Right lung (tissue), 10 donors: ENCODE measurements at places on chromosomes 1 and 21.
A peak's percentile ranks its signal among the peaks of the same experiment; 100 is the strongest.

GRCh38 chr1:171251042-171251951 lies 3.0 kb downstream of the FMO1 start:
- DNase-seq, result peak; percentile 65

DNA sequence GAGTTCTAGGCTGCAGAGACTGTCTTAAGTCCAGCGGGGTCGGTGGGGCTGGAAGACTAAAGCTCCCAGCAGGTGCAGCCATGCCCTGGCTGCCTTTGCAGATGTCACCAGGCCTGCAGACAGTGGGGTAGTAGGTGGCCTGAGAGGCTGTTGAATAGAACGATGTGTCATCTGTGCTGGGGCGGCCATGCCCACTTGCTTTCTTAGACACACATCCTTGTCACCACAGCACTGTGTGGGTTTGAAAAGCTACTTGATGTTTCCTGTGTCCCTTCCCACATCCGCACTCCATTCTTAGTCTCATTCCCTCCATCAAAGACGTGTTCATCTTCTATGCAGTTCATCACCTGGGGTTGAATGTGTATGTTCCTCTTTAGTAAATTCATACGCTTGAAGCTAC lies 184.5 kb upstream of the TMEM51 start:
- DNase-seq, result no peak

DNA sequence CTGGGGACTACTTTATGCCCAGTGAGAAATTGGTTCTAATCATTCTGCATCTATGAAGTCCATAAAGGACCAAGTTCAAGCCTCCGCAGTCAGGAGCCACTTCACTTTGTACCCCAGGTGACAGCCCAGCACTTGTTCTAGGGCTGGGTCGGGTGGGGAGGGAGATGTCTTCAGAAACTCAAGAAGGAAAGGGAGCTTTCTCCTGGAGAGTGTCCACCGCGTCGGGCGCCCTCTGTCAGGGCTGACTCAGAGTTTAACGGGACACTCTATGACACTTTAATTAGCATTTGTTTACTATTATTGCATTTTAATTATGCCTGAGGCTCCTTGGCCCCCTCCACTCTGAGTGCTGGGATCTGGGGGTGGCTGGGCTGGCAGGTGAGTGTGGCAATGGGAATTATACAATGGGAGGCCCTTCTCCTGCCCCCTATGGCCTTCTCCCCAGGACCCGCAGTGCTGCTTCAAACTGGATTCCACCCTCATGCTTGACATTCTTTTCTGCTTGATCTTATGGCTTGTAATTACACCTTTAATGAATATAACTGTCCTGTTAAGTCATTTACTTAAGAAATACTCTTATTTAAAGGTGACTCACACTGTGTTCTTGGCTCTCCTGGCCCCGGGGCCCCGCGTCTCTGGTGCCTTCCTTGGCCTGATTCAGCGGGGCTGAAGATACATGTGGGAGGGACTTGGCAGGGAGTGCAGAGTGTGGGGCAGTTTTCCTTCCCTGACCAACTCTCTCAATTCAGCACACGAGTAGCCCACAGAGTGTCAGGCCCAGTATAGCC lies 136.6 kb downstream of the PLXNA2 start:
- DNase-seq, result no peak

DNA sequence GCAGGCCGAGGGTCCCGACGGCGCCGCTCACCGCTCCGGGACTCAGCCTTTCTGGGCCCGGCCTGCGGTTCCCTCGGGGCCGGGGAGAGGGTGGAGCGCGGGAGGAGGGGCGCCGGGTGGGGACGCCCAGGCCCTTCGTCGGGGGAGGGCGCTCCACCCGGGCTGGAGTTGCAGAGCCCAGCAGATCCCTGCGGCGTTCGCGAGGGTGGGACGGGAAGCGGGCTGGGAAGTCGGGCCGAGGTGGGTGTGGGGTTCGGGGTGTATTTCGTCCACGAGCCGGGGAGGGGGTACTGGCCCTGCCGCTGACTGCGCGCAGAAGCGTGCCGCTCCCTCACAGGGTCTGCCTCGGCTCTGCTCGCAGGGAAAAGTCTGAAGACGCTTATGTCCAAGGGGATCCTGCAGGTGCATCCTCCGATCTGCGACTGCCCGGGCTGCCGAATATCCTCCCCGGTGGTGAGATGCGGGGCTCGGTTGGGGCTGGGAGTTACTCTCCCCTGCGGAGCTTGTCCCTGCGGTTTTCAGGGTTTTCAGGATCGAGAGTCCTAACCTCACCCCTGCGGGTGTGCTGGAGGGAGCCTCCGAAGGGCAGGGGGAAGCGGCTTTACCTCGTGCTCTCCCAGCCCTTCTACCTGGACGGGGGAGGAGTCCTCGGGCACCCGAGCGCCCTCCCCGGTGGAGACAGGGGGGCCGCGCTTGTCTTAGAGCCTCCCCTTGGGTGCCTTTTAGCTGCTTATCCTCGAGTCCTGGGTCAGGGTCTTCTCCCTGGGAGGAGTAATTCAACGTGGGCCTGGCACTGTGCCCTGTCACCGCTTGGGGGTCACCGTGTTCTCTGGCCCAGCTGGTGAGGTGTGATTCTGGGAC lies 2.1 kb downstream of the SAMD11 start:
- no peak for DNase-seq

DNA sequence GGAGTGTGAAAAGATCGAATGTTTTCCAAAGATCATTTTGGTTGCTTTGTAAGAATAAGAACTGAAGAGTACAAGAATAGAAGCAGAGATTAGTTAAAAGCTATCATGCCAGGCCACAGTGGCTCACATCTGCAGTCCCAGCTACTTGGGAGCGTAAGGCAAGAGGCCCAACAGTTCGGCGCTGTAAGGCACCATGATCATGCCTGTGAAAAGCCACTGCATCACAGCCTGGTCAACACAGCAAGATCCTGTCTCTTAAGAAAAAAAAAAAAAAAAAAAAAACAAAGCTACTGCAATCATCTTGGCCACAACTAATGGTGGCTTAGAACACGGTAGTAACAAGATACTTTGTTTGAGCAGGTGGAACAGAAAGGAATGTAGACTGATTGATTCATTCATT lies 116.2 kb downstream of the EIF4G3 start:
- no peak for DNase-seq

- peak; percentile 11 for DNase-seq
These were observed 127.0 kb downstream of the MRPS6 start for GRCh38 chr21:34200288-34200905.

GRCh38 chr1:1336446-1336845 lies 5.4 kb downstream of the TAS1R3 start:
- DNase-seq, result no peak

DNA sequence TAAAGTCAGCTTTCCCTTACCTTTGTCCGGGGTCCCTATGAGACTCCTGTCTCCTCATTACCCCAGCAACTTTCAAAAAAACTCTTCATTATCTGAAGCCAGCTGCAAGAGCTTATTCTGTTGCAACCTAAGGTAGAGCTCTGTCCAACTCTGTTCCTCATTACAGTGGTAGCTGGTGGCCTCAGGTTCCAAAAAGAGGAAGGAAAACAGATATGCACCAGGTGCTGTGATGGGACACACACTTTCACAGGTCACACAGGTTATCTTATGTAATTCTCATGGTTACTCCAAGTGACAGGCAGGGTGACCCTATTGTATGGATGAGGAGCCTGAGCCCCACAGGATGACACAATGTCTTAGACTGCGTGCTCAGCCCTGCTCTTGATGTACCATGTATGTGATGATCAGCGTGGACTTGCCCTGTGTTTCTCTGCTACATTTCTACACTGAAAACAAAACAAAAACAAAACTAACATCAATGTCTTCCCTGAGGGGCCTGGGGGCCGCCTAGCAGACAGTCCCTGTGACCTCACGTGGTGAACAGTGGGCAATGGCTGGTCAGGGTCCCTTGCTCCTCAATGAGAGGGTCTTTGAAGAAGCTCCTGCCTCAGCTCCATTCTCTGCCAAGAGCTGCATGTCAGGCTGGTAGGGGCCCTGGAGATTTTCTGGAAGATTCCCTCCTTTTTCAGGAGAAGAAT lies 9.7 kb upstream of the TENT5C start:
- DNase-seq, result no peak

DNA sequence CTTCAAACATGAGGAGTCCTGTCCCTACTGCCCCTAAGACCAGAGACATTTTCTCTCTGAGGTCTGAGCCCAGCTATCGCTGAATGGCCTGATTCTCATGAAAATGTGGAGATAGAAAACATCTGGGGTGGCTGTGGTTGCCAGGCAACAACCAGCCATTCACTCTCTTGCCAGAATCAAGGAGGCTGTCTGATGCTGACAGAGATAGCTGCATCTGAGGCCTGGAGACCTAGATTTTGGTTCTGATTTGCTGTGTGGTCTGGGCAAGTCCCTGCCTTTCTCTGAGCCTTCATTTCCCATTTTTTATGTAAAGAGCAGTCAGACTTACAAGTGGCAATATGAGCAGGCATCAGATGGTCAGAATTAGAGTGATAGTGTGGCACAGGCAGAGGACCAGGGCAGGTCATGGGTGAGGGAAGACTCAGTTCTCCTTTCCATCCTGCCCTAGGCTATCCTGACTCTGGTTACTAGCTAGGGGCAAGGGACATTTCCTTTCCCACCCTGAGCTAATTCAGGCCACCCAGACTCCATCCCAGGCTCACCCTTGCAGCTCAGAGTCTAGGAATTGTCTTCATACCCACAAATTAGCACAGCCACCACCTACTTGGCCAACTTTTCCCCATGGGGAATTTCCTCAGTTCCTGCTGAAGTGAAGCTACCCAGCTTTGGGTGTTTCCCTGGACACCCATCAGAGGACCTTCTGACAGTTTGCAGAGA lies 20.0 kb upstream of the RNF19B start:
- no peak for DNase-seq

DNA sequence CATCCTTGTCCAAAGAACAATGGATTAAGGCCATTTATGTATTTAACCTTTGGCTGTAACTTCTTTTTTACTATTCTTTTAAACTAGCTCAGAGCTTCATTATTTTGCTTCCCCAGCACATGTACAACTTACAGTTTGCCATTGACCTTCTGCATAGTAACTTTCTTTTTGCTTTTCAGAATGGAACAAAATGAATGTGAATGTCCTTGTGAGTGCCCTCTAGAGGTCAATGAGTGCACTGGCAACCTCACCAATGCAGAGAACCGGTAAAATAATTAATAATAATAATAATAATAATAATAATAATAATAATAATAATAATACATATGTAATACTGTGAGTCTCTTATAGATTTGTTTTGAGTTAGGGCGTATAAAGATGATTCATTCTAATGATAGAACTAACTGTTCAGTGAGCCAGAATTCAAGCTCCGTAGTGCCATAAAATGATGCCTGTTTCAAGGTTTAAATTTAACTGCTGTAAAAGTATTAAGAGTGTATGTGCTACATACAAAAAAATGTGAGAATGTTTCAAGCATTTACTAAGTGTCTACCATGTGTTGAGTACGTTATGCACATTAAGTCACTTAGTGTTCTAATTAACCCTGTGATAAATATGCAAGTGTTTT lies 69.0 kb upstream of the RAVER2 start:
- no peak for DNase-seq

DNA sequence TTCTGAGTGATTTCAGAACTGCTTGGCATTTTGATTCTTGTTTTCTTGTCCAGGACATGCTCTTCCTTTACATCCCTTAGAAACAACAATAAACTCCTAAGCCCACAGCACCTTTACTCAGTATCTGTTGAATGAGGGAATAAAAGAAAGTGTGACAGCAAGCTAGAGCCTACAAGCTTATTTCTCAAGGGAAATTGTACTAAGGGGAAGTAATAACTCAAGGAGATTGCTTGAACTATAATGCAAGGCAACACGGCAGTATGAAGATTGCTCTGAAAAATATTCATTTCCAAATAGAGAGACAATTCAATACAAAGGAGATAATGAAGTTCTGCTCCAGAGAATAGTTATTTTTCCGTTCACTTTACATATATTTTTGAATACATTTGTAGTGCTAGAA lies 6.5 kb downstream of the OR6P1 start:
- DNase-seq, result no peak

- DNase-seq, result no peak
These were observed 9.4 kb upstream of the SAMD11 start for GRCh38 chr1:914131-914890.

GRCh38 chr1:211800925-211801607 lies 29.5 kb downstream of the LPGAT1 start:
- DNase-seq, result no peak

GRCh38 chr1:119294722-119295121 lies 73.9 kb upstream of the HAO2 start:
- no peak for DNase-seq

- DNase-seq, result no peak
These were observed 445.1 kb downstream of the AJAP1 start for GRCh38 chr1:5099558-5099957.

- no peak for DNase-seq
These were observed 199.3 kb downstream of the TTLL7 start for GRCh38 chr1:83799594-83799993.

- no peak for DNase-seq
These were observed 8.1 kb downstream of the FMN2 start for GRCh38 chr1:240099748-240100147.

DNA sequence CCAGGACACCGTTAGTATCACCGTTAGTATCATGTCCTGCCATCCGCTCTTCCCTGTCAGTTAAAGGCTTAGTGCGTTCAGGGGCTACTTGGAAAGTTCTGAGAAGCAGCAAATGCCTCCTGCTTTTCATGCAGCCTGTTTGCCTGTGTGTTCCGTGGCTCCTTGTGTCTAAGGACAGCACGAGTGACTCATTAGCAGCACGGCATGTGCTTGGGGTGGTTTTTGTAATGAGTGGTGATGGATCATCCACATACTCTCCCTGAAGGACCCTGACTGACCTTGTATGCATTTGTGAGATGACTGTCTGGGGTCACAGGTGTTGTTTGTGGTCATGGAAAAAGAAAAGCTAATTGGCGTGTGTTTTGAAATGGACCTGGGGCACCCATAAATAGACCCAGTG lies 221.9 kb downstream of the PBX1 start:
- DNase-seq, result no peak

DNA sequence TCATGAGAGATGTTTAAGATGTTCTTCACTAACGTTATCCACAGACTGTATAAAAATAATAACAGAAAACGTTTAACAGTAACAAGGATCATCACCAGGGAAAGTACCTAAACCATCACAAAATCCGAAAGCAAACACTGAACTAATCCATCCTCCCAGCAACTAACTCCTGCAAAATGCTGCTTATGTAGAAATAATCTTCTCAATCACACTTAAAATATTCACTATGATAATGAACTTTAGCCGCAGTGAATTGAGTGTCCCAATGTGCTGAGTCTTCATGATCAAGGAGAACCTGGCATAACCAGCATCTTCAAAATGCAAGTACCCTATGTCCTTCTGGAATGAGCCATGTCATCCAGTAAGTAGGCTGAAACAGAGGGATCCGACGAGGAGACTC lies 166.1 kb downstream of the LTN1 start:
- no peak for DNase-seq

DNA sequence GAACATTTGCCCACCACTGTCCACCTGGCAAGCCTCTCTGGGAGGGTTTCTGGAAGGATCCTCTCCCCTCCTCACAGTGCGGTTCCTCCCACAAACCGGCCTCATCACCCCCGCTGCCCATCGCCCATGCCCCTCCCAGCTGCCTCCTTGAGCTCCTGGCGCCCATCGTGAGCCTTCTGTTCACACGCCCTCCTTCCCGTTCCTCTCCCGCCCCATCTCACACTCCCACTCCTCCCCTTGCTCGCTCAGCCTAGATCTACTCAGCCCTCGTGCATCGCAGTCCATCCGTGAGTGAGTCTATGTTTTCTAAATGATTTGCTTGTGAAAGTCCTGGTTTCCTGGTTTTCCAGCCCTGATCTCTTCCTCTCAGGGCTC lies 119.1 kb upstream of the C1orf174 start:
- no peak for DNase-seq
